ENCODE measurements at places on chromosomes 1 and 21.

- DNase-seq = no peak
These were observed 73.4 kb downstream of the ZP4 start for GRCh38 chr1:237817277-237817676.

- DNase-seq = no peak
These were observed 37.4 kb downstream of the XCL1 start for GRCh38 chr1:168613691-168614231.

DNA sequence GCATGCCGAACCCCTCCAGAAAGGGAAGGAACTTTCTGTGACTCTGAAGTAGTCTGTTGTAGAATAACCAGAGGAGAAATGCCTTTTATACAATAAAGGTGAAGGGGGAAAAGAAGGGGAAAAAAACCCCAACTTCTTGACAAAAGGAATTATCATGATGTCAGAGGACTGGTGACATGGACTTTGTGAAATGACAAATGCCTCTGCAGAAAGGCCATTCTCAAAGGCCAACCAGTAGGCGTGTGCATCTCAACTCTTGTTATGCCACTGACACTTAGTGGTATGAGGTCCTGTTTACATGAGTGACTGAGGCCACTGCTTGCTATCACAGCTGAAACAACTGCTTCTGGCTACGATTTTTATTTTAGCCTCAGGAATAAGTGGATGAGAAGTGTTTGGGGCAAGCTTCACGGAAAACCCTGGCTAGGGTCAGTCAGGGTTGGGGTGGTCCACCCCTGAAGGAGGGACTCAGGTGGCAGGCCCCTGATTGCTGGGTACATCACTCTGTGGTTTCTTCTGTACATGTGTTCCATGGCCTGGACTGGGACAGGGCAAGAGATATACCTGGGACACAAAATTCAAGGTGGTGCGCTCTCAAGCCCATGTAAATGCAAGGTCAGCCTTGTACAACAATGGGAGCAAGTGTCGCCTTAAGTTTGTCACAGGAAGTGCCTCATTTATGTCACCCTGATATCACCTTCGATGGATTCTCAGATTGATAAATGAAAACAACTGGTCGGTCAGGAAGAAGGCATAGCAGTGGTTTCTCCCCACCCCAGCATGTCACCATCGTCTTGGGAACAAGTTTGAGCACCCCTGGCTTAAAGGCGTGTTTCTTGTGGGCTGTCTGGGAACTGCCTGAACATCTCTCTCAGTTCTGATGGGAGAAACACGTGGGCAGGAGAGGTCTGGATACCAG lies 12.4 kb downstream of the RUNX1 start:
- DNase-seq = no peak

DNA sequence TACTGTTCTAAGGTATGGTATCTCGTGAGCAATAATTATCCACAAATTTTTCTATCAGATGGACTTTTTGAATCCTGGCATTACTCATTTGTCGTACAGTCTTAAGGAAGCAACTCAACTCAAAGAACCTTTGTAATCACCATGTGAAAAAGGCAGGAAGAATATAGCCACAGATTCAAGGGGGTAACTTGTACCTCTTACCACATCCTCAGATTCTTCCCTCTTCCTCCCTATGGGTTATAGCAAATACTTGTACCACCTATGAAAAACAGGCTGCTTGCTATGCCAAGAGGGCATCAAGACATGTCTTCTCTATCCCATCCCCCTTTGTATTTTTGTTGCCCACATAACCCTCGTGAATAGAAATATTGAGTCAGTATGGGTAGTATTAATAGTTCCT lies 616.6 kb upstream of the USP24 start:
- DNase-seq = no peak

DNA sequence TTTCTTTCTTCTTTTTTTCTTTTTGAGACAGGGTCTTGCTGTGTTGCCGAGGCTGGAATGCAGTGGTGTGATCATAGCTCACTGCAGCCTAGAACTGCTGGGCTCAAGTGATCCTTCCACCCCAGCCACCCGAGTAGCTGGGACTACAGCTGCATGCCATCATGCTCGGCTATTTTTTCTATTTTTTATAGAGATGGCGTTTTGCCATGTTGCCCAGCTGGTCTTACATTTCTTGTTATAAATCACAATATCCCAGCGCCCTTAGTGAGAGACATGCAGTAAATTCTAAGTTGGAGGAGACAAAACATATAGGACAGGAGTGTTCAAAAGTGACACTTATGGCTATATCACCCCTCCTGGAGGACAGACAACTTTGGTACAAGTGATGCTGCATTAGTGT lies 31.3 kb upstream of the ACTN2 start:
- DNase-seq = no peak

Measured in activated T-helper 1 cell treated with anti-CD3 and anti-CD28 coated beads, Interleukin-2, amount 50 U/mL, for 16 hours (primary cell).